HFFc6 (cell line): ENCODE measurements at places on chromosomes 5 and 9.
A peak's percentile ranks its signal among the peaks of the same experiment; 100 is the strongest.

DNA sequence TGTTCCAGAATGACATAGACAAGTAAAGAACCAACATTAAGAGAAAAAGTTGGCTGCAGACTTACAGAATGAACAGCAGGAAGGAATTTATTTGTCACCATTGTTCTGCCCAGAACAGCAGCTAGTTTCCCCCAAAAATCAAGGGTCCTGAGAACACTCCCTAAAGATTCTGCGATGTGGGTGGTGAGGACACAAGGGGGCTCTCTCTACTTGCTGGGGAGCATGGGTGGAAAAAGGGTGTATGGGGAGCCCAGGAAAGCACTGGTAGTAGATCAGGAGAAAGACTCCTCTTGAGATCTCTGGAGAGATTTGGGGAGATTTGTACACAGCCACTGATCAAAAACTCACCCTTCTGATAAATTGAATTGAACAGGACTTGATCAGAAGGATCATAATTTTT lies 316.5 kb downstream of the KCTD16 start:
- no peak for DNase-seq

DNA sequence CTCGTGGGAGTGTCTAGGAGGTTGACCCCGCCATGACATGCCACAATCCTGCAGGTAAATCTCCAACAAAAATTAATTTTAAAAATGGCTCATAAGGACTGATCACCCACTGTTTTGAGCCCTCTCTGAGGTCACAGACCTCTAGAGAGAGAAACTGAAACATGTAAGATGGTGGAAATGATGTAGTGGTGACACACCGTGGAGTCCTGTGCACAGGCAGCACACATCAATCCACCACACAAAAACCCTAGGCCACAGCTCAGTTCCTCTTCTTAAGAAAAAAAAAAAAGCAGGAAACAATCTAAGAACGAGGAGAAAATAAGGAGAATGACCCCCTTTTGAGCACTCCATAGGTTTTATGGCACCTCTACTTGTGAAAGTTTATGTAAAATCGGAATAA lies 93.8 kb upstream of the FAM120A start:
- DNase-seq: no peak

GRCh38 chr9:127053057-127053821 lies 69.2 kb downstream of the ANGPTL2 start:
- DNase-seq: no peak

DNA sequence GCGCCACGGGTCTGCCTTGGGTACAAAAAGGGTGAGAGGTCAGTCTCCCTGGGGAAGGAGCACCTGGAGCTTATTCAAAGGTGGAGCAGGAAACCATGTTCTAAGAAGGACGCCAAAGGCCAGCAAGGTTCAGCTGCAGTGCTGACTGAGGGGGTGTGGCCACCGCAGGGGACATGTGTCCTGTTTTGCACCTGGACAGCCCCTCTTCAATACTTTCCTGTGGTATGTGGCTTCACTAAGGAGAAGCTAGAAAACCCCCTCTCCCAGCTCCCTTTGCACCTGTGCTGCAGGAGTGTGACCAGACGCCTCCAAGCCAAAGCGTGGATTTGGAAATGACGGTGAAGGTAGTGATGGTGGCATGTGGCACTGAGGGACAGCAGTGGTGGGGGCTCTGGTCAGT lies 23.6 kb downstream of the TRIM14 start:
- DNase-seq: no peak

DNA sequence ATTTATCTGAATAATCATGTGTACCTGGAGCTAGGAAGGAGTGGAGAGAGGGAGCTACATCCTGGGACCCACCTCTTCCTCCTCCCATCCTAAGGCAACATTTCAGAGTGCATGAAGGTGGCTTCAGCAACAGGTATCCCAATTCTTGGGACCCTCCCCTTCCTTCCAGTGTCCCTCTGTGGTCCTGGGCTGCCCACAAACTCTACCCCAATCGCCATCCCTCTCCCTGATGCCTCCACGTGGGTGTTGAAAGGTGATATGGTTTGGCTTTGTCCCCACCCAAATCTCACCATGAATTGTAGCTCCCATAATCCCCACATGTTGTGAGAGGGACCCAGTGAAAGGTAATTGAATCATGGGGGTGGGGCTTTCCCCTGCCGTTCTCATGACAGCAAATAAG lies 121.4 kb downstream of the MED10 start:
- DNase-seq: no peak

- DNase-seq: no peak
Observed at GRCh38 chr5:42595597-42595996, 161.0 kb upstream of the CCDC152 start.

GRCh38 chr5:108749128-108749861 lies 1.6 kb downstream of the FER start:
- no peak for DNase-seq

GRCh38 chr9:128619779-128620178 lies 36.9 kb downstream of the DYNC2I2 start:
- DNase-seq: no peak

GRCh38 chr5:141848744-141849414 lies 29.3 kb downstream of the PCDH1 start:
- DNase-seq: peak; percentile 27

GRCh38 chr9:114138552-114138971 lies 16.8 kb upstream of the COL27A1 start:
- DNase-seq: no peak

- no peak for DNase-seq
Observed at GRCh38 chr5:168971100-168971499, 329.8 kb downstream of the SLIT3 start.

- no peak for DNase-seq
Observed at GRCh38 chr5:394671-395155, 48.3 kb upstream of the EXOC3 start.

DNA sequence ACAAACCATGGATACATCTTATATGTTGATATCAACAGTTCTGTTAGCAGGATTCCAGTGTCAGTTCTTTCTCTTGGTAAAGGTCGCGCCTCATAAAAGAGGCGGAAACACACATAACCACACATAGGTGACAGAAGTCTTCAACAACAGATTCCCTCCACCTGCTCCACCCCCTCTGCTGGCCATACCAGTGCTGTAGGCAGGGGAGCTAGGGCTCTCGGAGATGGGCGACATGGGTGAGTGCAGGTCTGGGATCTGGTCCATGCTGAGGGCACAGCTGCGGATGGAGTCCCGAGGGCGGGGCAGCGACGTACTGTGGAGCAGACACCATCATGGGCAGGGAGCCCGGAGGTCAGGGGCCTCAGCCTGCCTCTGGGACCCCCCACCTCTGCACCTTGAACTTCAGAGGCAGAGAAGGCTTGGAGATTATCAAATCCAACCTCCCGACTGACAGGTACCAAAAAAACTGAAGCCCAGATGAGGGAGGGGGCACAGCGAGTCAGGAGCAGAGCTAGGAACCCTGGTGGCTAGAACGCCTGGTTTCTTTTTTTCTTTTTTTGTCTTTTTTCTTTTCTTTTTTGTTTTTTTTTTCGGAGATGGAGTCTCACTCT lies 12.0 kb upstream of the TOR2A start:
- DNase-seq: no peak

DNA sequence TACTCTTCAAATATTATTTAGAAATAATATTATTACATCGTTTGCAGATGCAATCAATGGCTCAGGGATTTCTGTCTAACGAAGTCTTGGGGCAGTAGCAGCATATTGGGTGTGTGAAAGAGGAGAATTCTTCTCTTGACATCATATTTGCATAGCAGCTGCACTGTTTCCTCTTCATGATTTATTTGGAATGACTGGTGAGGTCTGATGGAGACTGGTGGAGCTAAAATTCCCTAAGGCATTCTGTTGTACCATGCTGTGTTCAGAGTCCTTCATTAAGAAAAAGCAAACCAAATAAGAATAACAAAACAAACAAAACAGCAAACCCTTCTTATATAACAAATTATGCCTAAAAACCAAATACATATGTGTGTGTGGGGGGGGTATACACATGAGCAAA lies 177.6 kb downstream of the DIRAS2 start:
- no peak for DNase-seq

- DNase-seq: no peak
Observed at GRCh38 chr5:43840424-43841125, 237.6 kb downstream of the NNT start.

- DNase-seq: no peak
Observed at GRCh38 chr5:154813736-154814135, 36.7 kb downstream of the FAXDC2 start.
